Thymus (tissue), 14 donors: ENCODE measurements at places on chromosomes 3 and 15. TPM values are rescaled to one million over a fixed set of nuclear protein-coding genes. Genes with fewer than 3 reads are reported as not detected.

DNA sequence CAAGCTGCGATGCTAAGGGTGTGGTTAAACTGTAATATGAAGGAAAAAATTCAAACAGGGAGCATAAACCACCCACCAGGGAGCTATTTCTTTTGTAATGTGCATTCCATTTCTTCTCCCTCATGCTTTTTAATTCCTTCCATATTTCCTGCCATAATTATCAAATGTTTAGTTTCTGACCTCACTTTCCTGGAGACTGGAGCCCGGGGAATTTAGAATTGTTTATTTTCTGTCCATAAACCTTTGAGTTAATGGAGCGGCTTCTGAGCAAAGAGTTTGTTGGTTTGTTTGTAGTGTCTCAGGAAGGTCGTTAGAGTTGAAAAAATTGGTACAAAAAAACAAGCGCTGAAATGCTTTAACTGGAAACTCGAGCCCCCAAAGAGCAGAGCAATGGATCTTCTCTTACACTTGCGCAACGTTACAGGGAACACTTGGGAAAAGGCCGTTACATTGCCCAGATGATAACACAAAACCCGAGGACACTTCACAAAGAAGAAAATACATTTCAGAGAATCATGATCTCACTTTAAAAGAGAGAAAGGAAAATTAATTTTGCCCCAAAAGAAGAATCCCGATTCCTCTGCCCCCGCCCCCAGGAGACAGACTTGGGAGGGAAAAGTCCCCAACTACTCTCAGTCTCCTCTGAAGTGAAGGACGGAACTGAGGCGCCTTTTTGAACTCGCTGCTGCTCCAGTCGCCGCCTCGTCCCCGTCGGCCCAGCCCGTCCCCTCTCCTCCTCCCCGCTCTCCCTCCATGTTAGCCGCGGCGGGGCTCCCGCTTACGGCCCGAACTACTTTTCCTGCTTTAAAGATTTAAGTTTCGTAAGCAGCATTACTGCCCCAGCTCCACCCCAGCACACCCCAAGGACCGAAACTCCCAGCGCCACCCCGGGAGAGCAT is 842 bp downstream of the FSTL1 start:
- DNase-seq, result no peak

GRCh38 chr3:77524946-77525682 is 485.2 kb downstream of the ROBO2 start:
- DNase-seq, result no peak

CCR9 gene
- total RNA-seq, result 214 TPM

C3orf85 gene
- not detected for total RNA-seq

EFHB gene
- total RNA-seq, result 0.94 TPM

CP gene
- 0.19 TPM for total RNA-seq

HDDC3 gene
- 18.7 TPM for total RNA-seq

ACKR4 gene
- 0.94 TPM for total RNA-seq
